CD4-positive, alpha-beta T cell treated with Interleukin-17A for 1 hour (primary cell): ENCODE measurements at places on chromosomes 13 and 19.

GRCh38 chr19:1612114-1613086, 7.1 kb upstream of the UQCR11 start:
- no peak for DNase-seq

DNA sequence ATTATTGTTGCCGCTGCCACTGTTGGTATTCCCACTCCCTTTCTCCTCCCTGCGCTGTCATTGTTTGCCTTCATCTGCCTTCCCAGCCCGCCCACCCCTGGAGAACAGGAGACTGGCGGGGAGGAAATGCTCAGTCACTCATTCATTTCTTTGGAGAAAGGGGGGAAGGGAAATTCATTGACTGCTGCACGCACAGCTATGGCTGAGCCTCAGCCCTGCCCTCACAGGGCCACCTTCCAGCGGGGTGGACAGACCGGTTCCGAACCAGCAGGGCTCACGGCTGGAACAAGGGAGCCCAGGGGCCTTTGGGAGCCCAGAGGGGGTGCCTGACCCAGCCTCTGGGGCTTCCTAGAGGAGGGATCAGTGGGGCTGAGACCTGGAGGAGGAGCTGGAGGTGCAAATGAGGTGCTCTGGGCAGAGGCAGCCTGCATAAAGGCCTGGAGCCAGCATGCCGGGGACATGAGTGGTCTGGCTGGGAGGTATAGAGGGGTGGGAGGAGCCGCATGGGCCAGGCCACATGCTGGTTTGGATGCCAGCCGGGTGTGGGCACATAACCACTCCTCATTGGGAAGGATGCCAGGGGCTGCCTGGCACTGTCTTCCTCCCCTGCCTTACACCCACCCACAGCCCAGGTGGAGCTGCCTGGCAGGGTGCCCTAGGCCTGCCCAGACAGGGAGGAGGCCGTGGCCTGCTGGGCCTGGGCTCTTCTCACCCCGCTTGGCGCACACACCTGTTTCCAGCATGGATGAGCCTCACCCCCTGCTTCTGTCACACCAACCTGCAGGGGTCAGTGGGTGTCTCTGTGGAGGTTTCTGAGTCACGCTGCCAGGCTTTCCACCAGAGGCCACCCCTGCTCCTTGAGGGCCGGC, 26.8 kb downstream of the PPP5C start:
- DNase-seq: no peak

- no peak for DNase-seq
Measured at GRCh38 chr19:5204212-5204611, 136.4 kb downstream of the PTPRS start.

DNA sequence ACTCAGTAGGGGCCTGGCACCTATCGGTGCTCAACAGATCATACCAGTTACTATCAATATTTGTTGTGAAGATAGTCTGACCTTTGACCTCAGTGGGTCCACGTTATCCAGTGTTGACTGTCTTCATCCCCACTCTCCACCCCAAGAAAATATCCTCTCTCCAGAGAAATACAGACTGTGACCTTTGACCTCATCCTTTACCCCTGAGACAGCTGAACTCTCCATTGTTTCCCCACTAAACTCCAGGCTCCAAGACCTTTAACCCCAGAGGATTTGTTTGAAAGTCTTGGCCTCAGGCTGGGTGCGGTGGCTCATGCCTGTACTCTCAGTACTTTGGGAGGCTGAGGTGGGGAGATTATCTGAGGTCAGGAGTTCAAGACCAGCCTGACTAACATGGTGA, 22.6 kb upstream of the PPP5C start:
- no peak for DNase-seq

DNA sequence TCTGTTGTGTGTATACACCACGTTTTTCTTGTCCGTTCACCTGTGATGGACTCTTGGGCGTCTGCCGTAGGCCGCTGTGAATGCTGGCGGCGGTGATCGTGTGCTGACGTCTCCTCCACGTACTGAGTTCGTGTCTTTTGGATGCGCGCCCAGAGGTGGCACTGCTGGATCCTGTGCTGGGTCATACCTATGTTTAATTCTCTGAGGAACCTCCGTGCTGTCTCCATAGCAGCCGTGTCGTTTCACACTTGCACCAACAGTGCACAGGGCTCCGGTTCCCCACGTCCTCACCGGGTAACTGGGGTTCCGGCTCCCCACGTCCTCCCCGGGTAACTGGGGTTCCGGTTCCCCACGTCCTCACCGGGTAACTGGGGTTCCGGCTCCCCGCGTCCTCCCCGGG, 56.2 kb downstream of the ATP11A start:
- DNase-seq: no peak
